ENCODE measurements at places on chromosomes 2 and 18. TPM values are rescaled to one million over a fixed set of nuclear protein-coding genes. Genes with fewer than 3 reads are reported as not detected.

DNA sequence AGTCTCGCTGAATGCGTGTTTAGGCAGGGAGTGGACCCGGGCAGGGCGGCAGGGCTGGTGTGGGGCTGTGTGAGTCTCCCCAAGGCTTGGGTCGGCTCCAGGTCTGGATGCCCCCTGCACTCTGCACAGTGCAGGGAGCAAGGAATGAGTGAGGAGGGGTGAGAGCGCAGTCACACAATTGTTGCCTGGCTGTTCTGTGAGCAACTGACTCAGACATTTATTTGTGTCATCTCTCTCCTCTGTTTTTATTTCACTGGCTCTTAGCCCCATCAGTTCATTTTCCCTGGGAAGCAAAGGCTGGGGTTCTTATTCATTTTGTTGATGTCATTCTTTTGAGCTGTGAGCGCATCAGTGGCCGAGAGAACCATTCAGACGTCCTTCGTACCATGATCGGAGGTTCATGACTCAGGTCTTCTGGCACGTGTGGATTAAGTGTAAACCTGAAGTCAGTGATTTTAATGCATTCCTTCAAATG, 61.1 kb downstream of the GATA6 start:
- DNase-seq: no peak

- no peak for DNase-seq
Measured at GRCh38 chr2:229703909-229704630, 10.3 kb downstream of the DNER start.

GRCh38 chr2:23745726-23746105, 181.2 kb downstream of the ATAD2B start:
- no peak for DNase-seq

DNA sequence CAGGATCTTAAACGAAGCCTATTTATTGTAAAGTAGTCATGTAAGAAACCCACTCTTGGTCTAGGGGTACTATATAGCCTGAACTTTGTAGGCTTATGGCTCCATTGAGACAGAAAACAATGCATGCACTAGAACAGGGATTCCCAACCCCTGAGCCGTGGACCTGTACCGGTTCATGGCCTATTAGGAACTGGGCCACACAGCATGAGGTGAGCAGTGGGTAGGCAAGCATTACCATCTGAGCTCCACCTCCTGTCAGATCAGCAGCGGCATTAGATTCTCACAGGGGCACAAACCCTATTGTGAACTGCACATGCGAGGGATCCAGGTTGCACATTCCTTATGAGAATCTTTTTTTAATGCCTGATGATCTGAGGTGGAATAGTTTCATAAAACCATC, 59.2 kb downstream of the ROCK1 start:
- DNase-seq: no peak

DNA sequence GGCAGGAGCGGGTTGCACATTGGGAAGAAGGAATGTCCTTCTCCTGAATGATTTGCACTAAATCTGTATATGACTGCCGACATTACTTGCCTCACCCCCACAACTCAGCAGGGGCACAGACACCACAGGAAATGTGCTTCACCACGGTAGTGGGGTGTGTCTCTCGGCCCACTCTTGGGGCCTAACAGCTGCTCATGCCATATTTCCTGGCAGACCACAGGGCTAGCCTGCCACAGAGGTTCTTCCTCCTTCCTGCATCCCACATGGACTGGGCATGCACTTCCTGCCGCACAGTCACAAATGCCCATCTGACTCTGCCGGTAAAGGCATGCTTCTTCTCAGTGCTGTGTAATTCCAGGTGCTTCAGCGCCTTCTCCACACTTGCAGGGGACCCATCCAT, 10.3 kb upstream of the PAPOLG start:
- no peak for DNase-seq

DNA sequence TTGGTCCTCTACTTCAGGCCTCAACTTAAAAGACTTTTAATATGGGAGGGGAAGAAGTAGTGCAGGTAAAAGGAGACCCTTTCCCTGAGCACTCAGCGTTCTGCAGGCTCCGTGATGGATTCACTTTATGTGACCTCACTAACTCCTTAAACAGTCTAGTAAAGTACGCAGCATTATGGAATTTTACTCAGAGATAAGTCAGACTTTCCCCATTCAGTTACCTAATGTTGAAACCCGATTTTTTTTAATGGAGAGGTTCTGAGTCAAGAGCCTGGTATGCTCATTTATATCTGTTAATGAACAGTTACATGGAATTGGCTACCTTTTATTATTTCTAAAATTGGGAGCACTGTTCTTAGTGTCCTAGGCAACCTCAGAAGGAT, 34.1 kb downstream of the RASGRP3 start:
- DNase-seq: no peak

DNA sequence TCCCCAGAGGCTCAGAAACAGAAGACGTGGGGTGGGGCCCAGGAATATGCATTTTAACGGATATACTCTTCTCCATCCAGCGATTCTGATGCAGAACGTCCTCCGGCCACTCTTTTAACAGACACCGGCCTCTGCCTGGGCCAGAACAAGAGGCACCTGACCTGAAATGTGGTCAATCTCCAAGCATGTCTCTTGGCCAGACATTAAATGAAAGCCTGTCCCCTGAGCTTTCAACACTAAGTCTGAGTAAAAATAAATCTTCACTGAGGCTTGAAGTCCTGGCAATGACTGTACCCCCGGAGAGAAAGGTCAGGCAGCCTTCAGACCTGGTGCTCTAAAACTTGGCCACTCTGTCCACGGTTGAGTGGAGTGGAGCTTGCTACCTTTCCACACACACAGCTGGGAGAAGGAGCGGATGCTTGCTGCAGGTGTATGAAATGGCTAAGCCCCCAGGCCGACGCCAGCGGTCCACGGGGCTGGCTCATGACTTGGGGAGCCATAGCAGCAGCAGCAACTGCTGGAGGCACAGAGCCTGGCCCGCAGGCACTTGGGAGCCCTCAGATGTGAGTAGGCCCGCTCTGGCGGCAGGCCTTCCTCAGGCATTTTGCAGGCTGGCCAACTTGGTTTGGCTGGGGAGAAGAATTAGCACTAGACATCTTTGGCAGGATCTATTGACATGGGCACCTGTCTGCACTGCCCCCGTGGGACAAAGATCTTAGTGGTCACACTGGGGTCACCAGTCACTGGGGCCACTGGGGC, 79.7 kb downstream of the TMEM17 start:
- DNase-seq: no peak

- DNase-seq: no peak
Measured at GRCh38 chr2:28565720-28566295, 69.9 kb downstream of the PLB1 start.

DNA sequence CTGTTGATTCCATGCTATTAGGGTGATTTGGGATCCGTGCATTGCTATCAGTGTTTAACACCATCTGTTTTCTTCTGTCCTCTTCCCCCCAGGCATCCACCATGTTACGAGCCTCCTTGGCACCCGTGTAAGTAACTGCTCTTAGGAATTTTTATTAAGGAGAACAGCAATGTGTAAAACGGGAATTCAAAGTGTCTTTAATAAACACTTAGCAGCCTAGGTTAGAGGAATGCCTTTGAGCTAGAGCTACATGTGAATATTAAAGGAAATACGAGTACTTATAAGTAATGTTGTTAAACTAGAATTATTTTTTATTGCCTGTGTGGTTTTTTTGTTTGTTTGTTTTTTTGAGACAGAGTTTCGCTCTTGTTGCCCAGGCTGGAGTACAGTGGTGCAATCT, 58.1 kb downstream of the ARMC9 start:
- DNase-seq: no peak

DNA sequence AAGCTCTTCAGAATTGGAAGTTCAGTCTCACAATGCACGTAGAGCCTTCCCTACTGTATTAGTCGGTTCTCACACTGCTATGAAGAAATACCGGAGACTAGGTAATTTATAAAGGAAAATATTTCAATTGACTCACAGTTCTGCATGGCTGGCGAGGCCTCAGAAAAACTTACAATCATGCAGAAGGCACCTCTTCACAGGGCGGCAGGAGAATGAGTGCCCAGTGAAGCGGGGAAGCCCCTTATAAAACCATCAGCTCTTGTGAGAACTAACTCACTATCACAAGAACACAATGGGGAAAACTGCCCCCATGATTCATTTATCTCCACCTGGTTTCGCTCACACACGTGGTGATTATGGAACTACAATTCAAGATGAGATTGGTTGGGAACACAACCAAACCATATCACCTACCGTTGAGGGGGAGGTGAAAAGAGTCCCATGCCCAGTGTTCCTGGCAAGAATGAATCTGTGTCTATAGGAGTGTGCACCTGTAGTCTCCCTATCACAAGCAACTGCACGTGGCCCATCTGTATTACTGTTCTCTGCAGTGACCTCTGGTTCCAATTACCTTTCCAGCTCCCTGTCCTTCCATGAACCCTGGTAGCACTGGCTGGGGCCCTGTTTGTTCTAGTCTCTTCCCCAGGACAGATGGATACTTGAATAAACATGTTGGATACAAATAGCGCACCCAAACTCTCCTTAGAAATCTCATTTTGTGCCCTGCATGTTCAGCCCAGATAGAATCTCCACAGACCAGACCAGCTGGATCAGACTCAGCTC, 44.4 kb upstream of the ATL2 start:
- no peak for DNase-seq

Gene PSTPIP2
- polyA plus RNA-seq: 9.8 TPM

Gene DSG1
- 0.06 TPM for polyA plus RNA-seq

Gene GNLY
- 3.2 TPM for polyA plus RNA-seq

Gene IL1R1
- 39.9 TPM for polyA plus RNA-seq

Gene OTOF
- polyA plus RNA-seq: 0.10 TPM
